ENCODE measurements at places on chromosomes 11 and 22.

- DNase-seq: no peak
Observed at GRCh38 chr22:43312608-43313007, 30.6 kb downstream of the SCUBE1 start.

GRCh38 chr11:69085490-69086095 is 36.9 kb downstream of the TPCN2 start:
- DNase-seq: no peak

GRCh38 chr22:30392661-30393321 is 4.0 kb upstream of the SEC14L2 start:
- DNase-seq: no peak

DNA sequence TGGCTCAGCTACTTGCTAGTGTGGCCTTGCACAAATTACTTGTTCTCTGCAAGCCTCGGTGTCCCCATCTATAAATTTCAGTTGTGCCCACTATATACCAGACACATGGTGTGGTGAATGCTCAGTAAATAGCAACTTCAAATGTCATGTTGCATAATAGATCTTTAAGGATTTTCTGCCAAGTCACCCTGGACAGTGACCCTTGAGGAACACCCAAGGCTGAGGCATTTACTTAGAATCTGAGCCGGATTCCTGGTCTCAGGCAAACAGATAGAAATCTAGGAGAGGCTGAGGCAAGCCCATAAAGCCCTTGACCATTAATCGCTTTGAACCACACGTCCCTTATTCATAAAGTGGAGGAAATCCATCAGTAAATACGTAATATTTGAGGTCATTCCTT is 9.7 kb downstream of the TEAD1 start:
- no peak for DNase-seq

DNA sequence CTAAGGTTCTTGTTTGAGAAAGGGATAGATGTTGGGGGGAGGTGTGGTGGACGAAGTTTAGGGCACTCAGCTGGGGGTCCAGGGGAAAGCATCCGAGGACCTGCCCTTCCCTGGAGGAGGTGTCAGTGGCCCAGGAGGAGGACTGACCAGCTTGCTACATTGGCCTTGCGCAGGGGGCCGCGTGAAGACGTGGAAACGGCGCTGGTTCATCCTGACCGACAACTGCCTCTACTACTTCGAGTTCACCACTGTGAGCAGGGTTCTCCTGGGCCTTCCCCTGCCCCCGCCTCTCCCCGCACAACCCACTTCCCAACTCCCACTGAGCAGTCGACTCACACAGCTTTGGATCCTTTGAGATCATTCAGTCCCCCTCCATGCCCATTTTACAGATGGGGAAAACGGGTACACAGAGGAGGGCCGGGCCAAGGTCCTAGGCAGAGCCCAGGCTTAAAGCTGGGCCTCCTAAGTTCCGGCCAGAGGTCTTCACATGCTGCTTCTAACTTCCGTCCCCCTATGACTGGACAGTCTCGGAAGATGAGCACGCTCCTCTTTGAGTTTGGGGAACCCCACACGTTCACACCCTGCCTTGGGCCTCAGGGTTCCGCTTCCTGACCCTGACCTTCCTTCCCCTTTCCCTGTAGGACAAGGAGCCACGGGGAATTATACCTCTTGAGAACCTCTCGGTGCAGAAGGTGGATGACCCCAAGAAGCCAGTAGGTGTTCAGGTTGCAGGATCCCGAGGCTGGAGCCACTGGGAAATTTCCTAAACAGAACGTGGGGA is 28.7 kb downstream of the CYTH4 start:
- DNase-seq: no peak

GRCh38 chr11:1842149-1843097 is 3.6 kb downstream of the TNNI2 start:
- no peak for DNase-seq

DNA sequence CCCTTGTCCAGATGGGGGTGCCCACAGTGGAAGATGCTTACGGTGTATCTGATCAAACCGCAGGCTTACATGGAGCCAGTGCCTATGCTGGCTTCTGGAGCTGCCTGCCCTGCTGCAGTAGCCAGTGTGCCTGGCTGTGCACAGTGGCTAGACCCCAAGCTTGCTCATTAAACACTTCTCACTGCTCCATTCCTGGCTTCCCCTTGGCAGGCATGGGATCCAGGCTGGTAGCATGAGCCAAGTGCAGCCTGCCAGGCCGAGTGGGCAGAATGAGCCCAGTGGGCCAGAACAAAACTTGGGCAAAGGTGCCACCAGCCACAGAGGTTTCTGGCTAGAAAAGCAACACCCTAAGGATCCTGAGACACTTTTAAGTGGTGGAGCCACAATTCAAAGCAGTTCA is 55.4 kb upstream of the B3GNT6 start:
- no peak for DNase-seq

All from stimulated activated CD8-positive, alpha-beta memory T cell treated with anti-CD3 and anti-CD28 coated beads, Interleukin-4, amount 100 ng/mL, for 1 hour (primary cell).